Iris pigment epithelial cell (primary cell): ENCODE measurements at places on chromosomes 4 and X.

GRCh38 chr4:141102367-141102766 is 30.9 kb downstream of the RNF150 start:
- peak; percentile 77 for DNase-seq

- no peak for DNase-seq
These were observed 72.7 kb downstream of the EFNB1 start for GRCh38 chrX:68901519-68901918.

DNA sequence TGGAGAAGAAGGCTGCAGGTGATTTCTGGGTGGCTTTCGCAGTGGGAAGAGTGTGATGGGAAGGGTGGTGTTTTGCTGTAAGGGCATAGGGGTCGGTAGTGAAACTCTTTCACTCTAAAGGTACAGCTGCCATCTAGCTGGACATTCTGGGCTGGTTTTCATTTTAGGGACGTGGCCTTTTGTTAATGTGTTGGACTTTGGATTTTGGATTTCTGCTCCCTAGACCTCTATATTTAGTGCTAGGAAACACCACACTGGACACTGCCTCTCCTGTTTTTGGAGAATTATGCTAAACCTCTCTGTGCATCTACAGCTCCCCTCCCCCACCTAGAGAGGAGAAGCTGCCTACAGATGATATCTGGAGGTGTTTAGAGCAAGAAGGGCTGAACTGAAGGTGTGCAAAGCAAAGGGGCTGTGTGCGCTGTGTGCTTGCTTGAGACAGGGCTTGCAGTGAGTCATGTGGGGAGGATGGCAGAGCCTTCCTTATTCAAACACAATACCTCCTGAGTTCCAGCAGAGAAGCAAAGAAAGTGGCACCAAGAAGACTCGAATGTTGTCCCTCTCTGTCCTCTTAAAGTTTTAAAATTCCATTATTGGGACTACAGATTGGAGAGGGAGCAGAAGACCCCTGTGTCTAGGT is 47.9 kb downstream of the STARD8 start:
- DNase-seq, result no peak

DNA sequence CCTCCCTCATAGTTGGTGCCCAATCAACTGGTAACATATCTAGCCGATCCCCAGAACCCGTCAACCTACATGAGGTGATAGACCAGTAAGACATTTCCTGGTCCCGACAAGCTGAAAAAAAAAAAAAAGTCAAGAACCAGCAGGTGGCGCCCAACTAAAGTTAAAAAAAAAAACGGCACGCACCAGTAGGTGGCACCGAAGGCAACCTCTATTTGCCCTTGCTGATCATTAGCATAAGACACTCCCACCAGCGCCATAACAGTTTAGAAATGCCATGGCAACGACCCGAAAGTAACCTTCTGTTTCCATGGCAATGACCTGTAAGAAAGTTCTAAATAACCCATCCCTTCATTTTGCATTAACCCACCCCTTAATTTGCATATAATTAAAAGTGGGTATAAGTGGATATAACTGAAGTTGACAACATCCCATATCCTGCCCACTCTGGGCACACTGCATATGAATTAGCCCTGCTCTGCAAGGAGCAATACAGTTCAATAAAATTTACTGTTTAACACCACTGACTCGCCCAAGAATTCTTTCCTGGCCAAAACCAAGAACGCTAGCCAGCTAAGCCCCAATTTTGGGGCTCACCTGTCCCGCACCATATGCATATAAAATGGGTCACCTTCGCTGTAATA is 83.9 kb upstream of the SPANXB1 start:
- DNase-seq, result peak; percentile 71

GRCh38 chr4:184792950-184793555 is 32.7 kb downstream of the ACSL1 start:
- peak; percentile 99 for DNase-seq

GRCh38 chr4:168648929-168649328 is 152.1 kb downstream of the PALLD start:
- peak; percentile 88 for DNase-seq

- DNase-seq, result no peak
These were observed 5.1 kb upstream of the PRDX4 start for GRCh38 chrX:23662187-23662586.

DNA sequence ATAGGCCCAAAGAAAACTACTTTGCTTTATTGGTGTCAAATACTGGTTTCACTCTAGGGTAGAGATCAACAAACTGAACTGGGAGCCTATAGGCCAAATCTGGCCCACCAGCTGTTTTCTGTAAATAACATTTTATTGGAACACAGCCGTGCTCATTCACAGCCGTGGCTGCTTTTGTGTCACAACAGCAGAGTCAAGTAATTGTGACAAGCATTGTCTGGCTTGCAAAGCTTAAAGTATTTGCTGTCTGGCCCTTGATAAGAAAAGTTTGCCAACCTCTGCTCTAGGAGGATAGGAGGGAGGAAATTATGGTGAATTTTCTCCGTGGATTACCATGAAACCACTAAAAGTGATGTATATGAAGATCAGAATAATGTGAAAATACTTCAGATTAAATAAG is 53.4 kb downstream of the GPAT3 start:
- no peak for DNase-seq

- no peak for DNase-seq
These were observed 557 bp upstream of the ARHGEF6 start for GRCh38 chrX:136781180-136781797.
